ENCODE measurements at places on chromosomes 5 and 9.

GRCh38 chr5:177357146-177357458 is 622 bp upstream of the RGS14 start:
- DNase-seq, result no peak

DNA sequence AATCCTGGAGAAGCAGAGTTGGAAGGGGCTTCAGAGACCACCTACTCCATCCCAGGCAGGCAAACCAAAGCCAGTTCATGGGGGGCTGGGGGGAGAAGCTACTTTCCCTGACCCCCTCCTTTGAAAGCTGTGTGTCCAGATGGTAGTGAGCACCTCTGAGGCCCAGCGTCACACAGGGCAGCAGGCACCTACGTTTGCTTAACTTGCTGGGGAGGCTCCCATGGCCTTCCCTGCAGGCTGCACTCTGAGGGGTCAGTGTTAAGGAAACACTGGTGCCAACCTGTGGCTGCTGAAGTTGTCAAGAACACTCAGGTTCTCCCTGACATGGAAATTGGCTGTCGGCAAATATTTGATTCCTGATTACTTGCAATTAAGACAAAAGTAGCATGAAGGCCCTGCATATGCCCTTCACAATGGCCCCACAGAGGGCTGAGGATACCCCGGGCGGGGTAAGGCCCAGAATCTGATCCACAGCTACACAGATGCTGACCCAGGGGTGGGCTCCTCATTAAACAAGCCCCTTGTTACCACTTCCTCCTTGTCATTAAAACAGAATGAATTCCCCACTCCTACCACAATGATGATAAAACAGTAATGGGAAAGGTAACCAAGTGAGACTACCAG is 208.5 kb downstream of the FSTL4 start:
- no peak for DNase-seq

GRCh38 chr5:120035181-120035580 is 405.8 kb downstream of the FAM170A start:
- no peak for DNase-seq

DNA sequence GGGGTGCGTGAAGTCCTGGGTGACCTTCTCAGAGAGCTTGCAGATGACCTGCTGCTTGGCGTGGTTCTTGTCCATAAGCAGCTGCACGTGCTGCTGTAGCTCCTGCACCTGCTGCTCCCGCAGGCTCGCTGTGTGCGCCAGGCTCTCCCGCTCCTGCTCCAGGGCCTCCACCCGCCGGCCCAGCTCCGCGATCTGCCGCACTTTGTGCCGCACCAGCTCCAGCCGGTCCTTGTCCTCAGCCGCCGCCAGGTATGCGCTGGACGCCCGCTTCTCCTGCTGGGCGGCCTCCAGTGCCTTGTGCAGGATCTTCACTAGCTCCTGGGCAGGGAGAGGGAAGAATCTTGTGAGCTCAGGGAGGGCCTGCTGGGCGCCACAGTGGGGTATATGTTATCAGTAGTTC is 28.5 kb upstream of the CORO2A start:
- no peak for DNase-seq

- DNase-seq, result no peak
Measured at GRCh38 chr9:27151693-27152404, 42.8 kb downstream of the TEK start.

- no peak for DNase-seq
Measured at GRCh38 chr9:90441814-90442213, 200.8 kb downstream of the DIRAS2 start.

DNA sequence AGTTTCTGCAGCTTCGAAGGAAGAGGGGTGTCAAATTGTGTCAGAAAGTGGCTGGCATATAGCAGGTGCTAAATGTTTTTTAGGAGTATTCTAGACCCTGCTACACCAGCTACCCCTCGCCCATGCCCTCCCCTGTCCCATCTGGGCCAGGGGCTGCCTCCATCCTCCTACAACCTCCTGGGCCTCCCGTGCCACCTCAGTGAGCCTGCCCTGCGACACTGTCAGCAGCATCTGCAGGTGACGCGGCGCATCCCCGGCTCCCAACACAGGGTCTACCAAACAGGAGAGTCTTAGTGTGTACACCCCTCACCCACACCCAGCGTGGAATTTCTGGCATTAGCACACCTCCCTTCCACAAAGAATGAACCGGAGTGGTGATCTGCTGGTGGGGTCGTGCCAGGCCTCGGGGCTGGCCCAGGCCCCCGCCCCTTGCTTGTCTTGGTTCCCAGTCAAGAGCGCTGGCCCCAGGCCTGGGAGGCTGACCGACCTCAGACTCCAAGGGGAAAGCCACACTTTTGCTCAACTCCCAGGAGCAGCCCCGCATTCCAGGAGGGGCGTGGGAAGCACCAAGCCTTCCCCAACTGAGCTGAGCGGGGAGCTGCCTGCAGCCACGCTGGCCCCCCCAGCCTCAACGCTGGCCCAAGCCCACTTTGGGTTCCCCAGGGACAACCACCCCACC is 55.2 kb downstream of the NEURL1B start:
- DNase-seq, result no peak

- DNase-seq, result no peak
Measured at GRCh38 chr9:35414889-35415288, 75.0 kb upstream of the RUSC2 start.

DNA sequence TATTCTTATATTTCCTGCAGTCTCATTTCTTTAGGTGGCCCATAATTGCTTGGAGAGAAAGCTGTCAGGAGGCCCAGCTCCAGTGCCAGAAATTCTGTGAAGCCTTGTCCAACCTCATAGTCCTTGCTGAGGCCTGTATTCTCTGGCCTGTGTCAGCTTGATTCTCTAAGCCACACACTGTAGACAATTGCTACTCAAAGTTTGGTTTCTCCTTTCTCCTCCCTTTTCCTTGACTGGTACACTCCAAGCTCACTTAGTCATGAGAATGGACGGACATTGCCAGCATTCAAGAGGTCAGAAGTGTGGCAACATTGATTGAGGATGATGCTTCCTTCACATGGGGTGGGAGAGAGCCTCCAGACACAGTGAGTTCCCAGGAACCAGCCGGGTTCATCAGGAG is 71.3 kb upstream of the CXCL14 start:
- no peak for DNase-seq

DNA sequence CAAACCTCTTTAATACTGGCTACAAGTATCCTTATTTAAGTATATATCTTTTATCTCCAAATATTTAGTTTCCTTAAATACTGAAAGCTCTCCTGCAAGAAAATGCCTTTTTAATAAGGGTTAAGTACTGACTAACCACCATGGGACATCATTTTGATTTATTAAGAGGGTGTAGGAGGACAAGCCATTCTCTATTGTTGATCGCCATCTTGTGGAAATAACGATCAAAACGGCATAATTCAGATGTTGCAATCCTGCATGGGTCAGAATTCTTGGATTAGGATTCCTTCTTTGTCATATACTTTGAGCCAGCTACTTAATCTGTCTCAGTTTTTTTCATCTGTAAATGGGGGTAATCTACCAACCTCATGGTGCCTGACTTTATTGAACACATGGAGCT is 28.7 kb upstream of the C5orf46 start:
- DNase-seq, result peak; percentile 28

- DNase-seq, result no peak
Measured at GRCh38 chr5:75037106-75037505, 15.3 kb downstream of the GCNT4 start.

- DNase-seq, result no peak
Measured at GRCh38 chr9:22512495-22512894, 65.9 kb downstream of the DMRTA1 start.

GRCh38 chr9:29006628-29007027 is 1433.3 kb upstream of the C9orf72 start:
- DNase-seq, result no peak

DNA sequence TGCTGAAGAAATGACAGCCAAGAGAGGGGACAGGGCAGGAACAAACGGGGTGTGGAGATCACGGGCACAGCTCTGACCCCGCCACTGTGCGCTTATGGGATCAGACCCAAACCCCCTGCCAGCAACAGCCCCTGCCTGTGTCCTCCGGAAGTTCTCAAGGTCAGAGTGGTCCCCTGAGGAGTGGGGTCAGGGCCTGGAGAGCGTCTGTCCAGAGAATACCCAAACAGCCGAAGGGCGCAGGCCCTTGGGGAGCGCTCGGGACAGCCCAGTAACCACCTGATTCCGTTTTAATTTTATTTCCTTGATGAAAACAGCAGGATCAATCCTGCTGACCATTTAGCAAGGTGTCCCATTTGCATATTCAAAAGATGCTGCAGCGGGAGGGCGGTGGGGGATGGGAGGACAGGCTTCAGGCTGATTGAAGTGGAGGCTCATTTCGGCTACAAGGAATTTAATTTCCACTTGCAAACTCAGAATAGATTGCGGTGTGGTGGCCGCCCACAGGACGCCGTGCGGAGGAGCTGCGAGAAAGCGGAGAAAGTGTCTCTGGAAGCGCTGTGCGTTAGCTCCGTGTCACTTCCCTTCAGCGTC is 32.6 kb upstream of the TMEM250 start:
- DNase-seq, result no peak

GRCh38 chr9:116656501-116656971 is 30.6 kb upstream of the TRIM32 start:
- no peak for DNase-seq

DNA sequence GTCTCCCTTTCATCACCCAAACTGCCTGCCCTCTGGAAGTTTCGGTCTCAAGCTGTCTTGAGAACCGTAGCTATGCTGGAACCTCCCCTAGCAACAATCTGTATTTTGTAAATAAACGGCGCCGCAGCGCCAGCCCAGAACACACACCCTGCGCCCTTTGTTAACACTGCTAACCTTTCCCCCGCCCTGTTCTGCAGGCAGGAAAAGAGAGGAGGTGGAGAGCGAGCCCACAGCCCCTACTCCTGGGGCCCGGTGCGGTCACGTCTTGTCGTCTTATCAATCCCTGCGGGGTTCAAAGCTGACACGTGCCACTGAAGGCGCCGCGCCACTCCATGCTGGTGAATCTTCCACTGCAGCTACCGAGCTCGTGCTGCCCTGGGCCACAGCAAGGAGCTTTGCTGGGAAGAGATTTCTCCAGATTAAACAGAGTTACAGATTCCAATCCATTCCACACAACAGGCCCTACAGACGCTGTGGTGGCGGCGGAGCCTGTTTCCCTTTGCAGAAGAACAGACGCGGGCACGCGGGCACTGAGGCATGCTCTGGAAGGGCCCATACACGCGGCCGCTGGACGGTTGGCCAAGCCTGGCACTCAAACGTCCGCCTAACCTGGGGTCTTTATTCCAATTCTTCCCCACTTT is 25.3 kb downstream of the ZDHHC11B start:
- peak; percentile 27 for DNase-seq
